ENCODE measurements at places on chromosomes 4 and X.

GRCh38 chrX:116436358-116436816 lies at the start of gene SLC6A14:
SLC6A14 (plus strand) TSS chrX:116436606; CDS start chrX:116436710, 104 bp downstream.
- peak; percentile 2 for DNase-seq

- no peak for DNase-seq
These were observed 103.2 kb downstream of the SRPX start for GRCh38 chrX:38117485-38117884.

DNA sequence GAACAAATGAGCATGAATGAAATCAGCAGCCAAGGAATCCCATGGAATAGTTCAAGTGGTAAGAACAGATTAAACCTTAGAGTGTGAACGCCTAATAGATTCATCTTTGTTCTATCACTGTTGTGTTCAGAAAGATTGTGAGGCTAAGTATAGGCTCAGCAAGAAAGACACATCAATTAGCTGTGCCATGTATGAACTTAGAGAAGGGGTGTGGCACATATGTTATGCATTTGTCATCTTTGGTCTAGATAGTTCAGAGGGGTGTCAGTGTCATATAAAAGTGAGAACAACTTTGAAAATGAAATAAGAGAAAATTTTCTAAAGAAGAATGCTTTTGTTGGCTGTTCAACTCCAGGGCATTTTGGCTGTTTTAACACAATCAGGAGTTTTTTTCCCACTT lies 9.4 kb downstream of the DAPP1 start:
- no peak for DNase-seq

- DNase-seq = no peak
These were observed 395.1 kb downstream of the RAPGEF2 start for GRCh38 chr4:159497936-159498335.

DNA sequence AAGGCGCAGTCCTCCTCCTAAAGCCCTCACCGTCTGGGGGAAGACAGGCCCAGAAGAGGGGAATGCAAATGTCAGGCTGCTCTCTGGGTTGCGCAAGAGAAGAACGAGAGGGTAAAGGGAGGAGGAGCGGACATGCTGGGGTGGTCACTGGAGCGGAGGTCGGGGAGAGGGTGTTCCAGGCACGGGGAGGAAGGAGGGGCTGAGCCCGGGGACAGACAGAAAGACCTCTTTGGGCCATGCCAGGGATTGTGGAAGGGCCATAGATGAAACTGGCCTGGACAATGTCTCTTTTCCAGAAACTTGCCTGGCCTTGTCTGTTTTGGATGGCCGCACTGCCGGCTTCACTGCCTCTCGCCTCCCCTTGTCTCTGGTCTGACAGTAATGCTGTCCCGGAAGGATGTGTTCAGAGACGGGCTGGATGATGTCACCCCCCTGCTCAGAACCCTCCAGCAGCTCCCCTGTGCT lies 121.0 kb downstream of the SORCS2 start:
- DNase-seq = no peak

DNA sequence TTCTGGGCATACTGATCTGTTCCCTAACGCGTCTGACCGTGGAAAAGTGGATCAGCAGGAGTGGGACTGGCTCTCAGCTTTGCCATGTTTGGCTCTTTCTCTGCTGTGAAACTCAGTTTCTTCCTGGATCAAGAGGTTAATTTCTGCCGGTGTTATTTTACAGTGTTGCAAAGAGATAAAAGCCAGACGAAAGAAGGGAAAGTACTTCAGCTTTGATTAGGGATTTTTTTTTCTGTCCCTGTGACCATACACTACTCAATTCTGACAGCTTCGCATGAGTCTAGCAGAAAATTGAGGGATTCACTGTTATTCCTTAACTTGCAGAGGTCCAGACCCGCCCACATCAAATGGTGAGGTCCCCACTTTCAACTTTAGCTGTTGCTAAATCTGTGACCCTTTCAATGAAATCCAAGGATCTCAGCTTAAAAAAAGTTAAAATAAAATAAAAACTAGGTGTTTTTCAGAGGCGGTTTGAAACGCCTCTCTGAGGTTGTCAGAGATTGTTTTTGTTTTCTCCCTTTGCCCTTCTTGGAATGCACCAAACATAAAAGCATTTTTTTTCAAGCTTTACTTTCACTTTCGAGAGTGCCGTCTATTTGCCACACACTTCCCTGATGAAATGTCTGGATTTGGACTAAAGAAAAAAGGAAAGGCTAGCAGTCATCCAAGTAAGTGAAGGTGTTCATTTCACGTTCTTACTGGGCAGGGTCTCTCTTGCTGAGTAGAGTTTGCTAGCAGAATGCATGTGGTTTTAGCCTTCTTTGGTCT lies at the start of gene TLR3:
TLR3 (plus strand) TSS at position 576 of the 768 bp plus-strand sequence. CDS start 7,464 bp downstream, outside the sequence.
- DNase-seq = peak; percentile 37

- no peak for DNase-seq
These were observed 46.5 kb downstream of the ABLIM2 start for GRCh38 chr4:8112036-8112576.

GRCh38 chr4:36551697-36552214 lies 270.3 kb downstream of the DTHD1 start:
- peak; percentile 97 for DNase-seq

DNA sequence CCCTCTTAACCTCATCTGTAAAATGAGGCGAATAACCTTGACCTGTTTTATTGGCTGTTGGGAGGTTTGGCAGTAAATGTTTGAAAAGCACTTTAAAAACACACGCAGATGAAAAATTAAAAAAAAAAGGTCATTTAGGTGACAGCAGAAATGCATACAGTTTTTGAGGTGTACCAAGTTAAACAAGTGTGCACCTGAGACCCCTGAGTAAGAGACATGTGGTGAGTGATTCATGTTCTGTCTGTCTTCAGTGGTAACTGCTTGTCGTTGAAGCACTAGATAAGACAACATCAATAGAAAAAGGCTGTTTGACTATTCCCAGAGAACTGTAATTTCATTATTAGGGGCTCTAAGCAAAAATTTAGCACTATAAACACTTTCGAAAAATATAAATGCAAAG lies 608.4 kb upstream of the PITX2 start:
- DNase-seq = no peak

- no peak for DNase-seq
These were observed at the start of gene ZCCHC12 for GRCh38 chrX:118823263-118824172. ZCCHC12 (plus strand) TSS chrX:118823824; CDS start chrX:118825245, 1,421 bp downstream.

DNA sequence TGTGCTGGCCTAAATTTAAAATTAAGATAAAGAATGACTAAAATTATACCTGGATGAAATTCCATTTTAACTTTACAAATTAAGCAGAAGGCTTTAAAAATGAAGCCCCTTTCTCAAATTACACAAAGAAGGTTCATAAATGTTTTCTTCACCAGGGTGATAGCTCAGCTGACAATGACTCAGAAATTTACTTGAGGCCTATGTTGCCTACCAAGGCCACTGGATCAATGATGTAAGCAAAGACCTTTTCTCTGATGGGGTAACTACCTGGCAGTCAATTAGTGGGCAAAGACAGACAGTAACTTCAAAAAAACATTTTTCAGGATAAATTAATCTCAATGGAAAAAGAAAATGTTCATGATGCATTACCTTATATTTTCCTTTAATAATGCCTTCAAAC lies 23.9 kb upstream of the GPR34 start:
- DNase-seq = no peak

- no peak for DNase-seq
These were observed 322.2 kb downstream of the GPAT3 start for GRCh38 chr4:83858131-83858530.

DNA sequence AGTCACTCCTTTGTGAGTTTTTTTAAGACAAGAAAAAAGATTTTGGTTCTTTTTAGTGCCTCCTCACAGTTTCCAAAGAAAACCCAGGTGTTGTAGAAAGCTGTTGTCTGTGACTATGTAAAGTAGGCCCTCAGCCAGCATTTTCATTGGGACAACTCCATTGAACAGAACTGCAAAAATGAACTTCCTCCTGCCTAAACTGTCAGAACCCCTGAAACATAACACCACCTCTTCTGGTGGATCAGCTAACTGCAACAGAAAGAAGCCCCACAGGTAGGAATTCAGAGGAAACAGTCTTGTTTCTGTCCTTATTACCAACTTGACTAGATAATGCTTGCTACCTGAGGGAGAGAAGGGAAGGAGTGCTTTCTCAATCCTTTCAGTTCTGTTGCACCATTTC lies 3.4 kb upstream of the ATP11C start:
- no peak for DNase-seq

DNA sequence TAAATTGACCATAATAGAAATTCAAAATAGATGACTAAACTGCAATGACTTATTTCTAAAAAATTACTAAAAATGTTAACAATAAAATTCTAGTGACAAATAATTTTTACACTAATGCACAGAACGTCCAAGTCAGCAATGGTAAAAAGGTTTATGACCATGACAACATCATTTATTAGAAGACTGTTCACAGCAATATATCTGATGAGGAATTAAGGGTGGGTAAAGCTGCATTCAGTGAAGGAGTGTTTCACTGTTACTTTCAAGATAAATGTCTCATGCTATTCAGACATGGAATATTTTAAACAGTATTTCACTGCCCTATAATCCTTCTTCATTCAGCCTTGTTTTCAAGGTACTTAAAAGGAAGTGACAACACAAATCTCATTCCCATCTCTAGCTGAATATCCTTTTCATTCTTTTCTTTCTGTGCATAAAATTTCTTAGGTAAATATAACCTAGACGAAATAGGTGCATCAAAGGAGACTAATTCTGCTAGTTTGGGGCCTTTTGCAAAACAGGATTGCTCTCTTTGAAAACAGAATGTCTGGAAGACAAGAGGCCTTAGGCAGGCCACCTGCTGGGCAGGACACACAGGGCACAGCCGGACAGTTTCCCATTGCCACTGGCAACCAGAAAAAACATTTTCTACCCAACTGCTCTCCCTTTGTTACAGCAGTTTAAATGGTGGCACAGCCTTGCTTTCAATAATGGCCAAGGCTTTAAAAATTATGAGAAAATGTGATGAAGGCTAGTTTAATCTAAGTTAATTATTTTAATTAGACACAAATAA lies 600.3 kb downstream of the SPRY1 start:
- DNase-seq = no peak

GRCh38 chr4:148874331-148874730 lies 432.1 kb upstream of the NR3C2 start:
- DNase-seq = no peak

DNA sequence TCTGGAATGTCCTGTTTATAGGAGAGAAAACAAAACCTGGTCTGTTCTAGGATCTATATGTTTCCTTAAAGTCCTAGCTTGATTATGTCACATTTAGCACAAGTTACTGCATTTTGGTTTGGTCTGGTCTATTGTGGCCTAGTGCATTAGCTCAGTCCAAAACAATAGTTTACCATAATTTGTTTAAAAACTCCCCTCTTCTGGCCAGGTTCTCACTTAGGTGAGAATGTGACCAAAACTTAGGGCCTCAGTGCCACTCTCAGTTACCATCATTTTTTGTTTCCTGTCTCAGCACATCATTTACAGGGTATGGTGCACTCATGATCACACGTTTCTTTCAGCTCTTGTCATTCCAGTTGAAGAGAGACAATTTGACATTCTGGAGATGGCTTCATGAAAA lies 378.5 kb downstream of the KLHL4 start:
- DNase-seq = no peak

GRCh38 chr4:40626183-40626990 lies 3.3 kb downstream of the RBM47 start:
- DNase-seq = no peak

DNA sequence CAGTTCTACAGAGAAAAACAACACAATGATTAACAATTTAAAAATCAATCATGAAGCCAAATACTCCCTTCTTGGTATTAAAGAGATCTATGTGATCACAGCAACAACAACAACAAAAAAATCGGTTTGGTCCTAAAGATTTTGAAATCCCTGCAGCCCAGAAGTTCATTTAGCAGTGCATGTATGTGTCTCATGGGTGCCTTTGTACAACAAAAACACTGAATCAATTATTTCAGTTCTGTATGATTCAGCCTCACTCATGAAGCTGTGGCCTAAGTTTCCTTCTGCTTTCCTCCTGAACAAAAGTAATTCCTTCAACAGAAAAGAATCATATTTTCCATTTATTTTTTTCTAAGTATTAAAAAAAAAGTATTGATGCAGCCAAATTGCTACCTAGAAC lies 393.4 kb upstream of the NDST3 start:
- no peak for DNase-seq

DNA sequence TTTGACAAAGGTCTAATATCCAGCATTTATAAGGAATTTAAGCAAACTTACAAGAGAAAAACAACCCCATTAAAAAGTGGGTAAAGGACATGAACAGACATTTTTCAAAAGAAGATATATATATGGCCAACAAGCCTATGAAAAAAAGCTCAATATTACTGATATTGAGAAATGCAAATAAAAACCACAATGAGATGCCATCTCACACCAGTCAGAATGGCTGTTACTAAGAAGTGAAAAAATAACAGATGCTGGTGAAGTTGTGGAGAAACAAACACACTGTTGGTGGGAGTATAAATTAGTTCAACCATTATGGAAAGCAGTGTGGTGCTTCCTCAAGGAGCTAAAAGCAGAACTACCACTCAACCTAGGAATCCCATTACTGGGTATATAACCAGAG lies 91.6 kb upstream of the EFHC2 start:
- no peak for DNase-seq

DNA sequence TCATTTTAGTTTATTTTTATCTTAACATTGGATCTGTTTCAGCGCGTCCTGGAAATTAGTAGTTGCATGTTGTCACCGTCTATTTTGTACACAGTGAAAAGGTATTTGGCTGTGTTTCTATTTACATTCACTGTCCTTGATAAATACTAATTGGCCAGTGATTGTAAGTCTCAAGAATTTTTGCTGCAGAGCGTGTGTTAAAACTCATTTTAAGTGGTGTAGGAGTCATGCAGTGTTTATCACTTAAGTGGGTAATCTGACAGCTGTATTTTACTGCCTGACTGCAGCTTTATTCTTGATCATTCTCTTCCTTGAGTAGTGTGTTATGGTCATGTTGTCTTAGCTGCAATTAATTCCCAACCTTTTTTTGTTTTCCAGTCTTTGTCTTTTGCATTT lies 9.8 kb downstream of the GUCY1A1 start:
- DNase-seq = no peak

DNA sequence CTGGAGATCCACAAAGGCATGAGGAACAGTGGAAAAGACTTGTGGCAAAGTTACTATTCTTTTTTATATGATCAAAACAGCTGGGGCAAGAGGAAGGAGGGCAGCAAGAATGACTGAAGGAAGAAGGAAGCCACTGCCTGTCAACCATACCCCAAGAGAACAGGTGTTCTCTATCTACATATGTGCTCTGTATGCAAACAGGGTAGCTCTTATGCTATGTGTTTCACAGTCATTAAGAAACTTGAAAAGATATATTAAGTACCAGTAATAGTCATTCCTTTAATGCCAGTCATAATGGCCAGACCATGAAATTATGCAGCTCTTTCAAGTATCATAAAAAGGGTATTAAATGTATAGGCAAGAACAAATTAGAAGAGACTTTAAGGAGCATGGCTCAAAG lies 363.9 kb downstream of the KLHL13 start:
- DNase-seq = no peak

DNA sequence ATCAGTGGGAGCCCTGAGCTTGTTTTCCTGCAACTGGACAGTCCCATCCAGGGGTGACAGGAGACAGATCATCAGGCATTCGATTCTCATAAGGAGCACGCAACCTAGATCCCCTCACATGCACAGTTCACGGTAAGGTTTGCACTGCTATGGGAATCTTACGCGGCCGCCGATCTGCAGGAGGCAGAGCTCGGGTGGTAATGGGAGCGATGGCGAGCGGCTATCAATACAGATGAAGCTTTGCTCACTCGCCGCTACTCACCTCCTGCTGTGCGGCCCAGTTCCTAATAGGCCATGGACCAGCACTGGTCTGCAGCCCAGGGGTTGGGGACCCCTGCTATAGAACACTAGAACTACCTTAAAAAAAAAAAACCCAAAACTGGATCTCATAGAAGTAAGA lies 45.4 kb downstream of the ARSD start:
- DNase-seq = no peak

All from foreskin keratinocyte (primary cell).